ENCODE measurements at places on chromosomes 16 and 17.

DNA sequence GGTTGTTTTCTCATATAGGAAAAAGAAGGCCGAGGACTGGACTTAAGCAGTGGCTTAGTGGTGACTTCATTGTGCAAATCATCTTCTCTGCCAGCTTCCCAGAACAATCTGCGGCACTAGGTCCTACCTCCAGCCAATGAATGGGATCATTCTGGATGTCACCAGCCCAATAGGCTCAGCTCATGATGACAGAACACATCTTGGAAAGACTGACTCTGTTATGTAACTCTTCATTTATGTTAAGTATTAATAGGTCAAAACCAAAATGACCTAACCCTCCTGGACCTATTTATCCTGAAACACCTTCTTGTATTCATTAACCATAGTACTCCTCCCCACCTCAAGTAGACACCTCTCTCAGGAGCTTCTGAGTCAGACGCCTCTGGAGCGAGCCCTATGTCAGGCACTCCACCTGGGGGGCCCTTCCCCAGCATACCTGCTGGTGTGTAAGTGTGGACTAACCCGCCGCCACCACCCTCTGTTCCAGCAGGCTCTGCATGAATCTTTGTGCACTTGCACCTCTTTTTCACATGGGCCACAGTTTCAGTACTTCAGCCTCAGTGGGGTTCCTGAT lies 7.2 kb downstream of the ARL2BP start:
- no peak for DNase-seq

- peak; percentile 60 for DNase-seq
Measured at GRCh38 chr16:66020046-66020445, 346.4 kb upstream of the CDH5 start.

DNA sequence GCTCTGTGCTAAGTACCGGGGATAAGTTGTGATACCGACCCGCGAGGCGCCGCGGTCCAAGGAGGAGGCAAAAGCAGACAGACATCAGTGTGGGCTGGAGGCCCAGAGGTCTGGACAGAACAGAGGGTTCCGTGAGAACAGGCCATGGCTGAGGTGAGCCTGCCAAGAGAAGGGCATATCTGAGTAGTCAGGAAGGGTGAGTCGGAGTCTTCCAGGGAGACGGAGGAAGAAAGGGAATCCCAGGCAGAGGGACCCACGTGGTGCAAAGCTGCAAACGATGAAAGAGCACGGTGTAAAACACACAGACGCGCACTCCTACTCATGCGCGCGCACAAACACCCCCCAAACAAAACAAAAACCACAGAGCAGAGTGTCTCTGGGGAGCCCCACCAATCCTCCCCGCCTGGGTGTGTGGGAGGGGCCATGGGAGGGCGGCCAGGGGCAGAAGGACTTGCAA lies 18.1 kb downstream of the RHBDL3 start:
- no peak for DNase-seq

- DNase-seq: no peak
Measured at GRCh38 chr17:5892921-5893675, 177.1 kb upstream of the WSCD1 start.

GRCh38 chr16:81384006-81384405 lies 60.6 kb upstream of the CMIP start:
- peak; percentile 71 for DNase-seq

GRCh38 chr16:52568983-52569690 lies 22.2 kb upstream of the TOX3 start:
- DNase-seq: no peak

GRCh38 chr16:12709807-12710206 lies 93.9 kb downstream of the CPPED1 start:
- DNase-seq: no peak

GRCh38 chr17:73551759-73552158 lies 92.5 kb downstream of the SDK2 start:
- DNase-seq: no peak

GRCh38 chr16:29663016-29663806 lies at the start of gene SPN:
SPN (plus strand) TSS chr16:29663247; CDS start chr16:29663729, 482 bp downstream.
- no peak for DNase-seq

DNA sequence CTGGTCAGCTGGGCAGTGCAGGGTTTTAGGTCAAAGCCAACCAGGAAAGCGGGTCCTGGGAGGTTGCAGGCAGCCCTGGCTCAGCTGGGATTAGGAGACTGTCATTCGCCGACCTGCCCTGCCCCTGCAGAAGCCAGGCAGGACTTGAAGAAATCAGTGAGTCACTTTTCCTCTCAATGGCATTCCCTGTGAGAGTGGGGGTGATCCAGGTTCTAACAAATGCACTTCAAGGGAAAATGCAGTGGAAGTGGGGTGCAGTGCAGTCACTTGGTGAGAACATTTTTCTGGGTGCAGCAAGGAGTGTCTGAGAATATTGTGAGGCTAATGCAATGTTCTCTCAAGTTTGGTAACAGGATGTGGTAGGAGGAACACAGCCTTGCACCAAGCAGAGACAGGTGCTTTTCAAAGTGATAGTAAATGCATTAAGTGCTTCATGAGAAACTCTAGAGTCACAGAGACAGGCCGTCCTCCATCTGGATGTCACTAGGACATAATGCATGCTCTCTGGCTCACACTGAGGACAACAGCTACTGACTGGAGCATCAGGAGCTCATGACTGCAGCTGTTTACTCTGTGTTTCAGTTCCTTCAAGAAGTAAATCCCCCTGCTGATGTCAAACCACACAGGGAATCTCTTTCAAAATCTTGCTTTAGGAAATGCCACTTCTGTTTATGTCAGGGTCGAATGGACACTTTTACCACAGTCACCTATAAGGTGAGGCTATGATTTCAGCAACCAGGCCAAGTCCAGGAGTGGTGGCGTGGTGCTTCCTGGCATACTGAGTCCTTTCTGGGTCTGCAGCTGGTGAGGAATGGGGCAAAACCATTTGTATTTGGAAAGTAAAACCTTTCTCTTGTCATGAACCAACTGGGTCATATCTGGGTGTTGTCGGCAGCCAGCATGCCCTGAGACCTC lies 16.7 kb downstream of the CDK5R1 start:
- no peak for DNase-seq

- DNase-seq: no peak
Measured at GRCh38 chr17:35733366-35733765, 1.9 kb downstream of the RASL10B start.

- no peak for DNase-seq
Measured at GRCh38 chr17:36089888-36090836, at the start of gene CCL3. CCL3 (minus strand) TSS chr17:36090143; CDS start chr17:36090058, 85 bp downstream.

- DNase-seq: no peak
Measured at GRCh38 chr17:77709594-77709993, 248.9 kb upstream of the TNRC6C start.

DNA sequence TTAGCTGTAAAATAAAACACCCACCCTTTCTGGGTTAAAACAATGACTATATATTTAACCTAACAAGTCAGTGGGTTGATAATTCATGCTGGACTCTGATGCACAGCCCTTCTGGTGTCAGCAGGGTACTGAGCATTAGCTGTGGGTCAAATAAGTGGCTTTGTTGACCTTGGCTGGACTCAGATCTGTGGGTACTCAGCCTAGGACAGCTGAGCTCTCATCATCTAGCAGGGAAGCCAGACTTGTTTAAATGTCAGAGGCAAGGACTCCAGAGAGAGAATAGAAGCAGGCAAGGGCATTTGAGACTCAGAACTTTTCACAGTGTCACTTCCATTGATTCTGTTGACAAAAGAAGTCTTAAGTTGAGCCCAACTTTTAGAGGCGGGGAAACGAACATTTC lies 1063.8 kb upstream of the CDH8 start:
- no peak for DNase-seq

DNA sequence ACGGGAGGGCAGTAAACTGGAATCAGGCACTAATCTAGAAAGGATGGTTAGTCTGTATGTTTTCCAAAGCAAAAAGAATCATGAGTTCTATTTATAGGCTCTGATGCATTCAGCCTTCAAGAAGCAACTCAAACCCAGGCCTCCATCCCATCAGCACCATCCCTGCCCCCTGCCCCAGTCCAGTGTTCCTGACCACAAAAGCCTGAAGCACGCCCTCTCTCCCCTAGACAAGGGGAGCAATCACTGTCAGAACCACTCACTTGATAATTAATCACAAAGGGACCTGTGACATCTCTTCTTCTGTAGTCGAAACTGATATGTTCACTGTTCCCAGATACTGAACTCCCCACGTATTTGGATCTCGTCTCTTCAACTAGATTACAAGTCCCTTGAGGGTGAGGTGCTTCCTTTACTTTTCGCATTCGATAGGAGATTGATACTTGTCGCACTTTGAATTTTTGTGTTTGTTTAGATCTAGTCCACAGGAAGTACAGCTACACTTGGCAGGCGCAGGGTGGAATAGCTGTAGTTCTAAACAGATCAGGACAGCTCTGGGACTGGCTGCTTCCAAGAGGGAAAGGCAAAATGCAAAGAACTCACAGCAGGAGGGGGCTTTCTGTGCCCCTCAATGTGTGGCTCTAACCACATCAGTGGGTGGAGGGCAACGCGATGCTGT lies 36.4 kb upstream of the CCDC182 start:
- DNase-seq: peak; percentile 13

GRCh38 chr17:80358861-80359260 lies 56.1 kb upstream of the ENDOV start:
- no peak for DNase-seq

- DNase-seq: no peak
Measured at GRCh38 chr17:49521471-49522356, 26.6 kb downstream of the NGFR start.
